ENCODE measurements at places on chromosomes 11 and 22.

DNA sequence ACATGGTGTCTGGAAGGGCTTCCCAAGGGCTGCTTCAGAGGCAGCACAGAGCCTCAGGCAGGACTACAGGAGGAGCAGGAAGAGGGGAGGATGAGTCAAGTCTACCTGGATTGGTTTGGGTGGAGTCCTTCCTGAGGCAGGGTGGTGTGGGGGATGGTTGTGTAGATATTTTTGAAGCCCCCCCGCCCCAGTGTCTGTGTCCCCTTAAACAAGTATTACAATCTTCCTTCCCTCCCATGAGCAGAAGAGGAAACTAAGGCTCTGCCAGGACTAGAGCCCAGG lies 34.7 kb upstream of the FCHSD2 start:
- no peak for DNase-seq

DNA sequence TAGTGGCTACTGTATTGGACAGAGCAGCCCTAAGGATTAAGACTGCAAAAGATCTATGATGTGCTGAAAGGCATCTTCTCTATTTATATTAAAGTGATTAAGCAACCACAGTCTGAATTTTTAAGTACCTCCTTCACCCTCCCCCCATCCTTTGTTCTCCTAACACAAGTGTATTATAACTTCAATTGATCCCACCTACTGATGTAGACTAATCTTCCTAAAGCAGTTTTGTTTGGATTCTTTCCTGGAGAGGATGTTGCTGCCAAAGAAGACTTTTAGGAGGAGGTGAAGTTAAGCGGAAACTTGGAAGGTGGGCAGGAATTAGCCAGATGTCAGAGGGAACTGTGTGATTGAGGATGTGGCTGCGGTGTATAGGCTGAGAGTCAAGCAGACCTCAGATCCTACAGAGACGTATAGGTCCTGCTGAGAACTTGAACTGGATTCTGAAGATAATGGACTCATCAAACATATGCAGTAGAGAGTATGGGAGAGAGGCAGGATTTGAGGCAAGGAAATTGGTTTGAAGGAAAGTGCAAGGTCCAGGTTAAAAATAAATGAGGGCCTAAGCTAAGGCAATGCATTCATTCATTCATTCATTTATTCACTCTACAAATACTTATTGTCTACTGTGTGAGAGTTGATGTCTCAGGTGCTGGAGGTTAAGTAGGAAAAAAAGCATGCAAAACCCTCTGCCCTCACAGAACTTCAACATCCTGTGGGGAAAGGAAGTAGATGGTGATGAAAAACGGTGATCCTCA lies 5.2 kb upstream of the RASSF10 start:
- peak; percentile 7 for DNase-seq

DNA sequence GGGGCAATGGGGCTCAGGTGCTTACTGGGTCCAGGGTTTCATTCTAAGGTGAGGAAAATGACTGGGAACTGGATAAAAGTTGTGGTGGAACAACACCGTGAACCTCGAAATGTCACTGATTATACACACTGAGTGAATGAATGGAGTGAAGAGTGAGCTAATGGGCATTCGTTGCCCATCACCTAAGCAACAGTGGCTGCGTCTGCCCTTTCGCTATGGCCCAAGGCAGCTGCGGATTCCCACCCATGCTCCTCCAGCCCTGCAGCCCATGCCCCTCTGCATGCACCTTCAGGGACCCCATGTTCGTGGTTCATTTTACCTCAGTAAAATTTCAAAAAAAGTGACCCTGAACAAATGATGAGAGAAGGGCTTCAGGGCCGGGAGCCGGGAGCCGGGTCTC lies 196.3 kb downstream of the CTTN start:
- no peak for DNase-seq

DNA sequence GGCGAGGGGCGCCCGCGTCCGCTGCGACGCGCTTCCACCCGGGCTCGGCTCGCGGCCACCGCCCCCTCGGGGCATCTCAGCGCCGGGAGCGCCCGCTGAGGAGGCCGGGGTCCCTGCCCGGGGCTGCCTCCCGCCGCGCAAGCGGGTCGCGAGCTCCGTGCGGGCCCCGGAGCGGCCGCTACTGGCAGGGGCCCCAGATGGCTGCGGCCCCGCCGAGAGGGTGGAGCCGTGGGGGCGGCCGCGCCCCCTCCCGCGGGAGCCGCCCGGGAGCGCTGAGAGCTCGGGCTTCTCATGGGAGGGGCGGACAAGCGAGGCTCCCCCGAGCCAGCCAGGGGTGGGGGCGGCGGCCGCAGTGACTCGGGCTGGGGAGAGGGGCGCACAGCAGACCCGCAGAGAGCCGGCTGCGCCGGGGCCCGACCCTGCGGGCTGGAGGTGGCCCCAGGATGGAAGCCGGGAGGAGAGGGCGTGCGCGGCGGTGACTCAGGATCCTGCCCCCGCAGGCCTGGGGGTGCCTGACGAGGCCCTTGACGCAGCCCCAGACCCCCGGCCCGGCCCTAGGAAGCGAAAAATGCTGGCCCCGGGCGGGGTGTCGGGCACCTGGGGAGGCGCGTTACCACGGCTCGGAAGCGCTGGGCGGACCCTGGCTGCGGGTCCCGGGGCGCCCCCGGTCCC lies 603 bp upstream of the ZFTA start:
- DNase-seq: peak; percentile 60

DNA sequence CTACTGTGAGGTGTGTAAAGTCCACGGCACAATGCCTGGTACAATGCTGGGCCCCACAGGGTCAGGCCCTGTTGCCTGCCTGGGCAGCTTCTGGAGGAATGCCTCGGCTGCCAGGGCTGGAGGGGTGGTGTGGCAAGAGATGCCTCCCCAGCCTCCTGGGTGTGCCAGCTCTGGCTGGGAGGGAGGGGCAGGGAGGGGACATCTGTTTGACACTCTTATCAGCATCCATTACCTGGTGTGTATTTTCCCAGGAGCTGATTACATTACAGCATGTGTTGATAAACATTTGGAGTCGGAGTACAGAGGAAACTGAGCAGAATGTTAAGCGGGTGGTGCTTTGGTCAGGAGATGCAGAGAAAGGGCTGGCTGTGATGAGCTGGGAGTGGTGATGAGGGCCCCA lies 11.0 kb upstream of the NECTIN1 start:
- no peak for DNase-seq
